ENCODE measurements at places on chromosomes 2 and 18.

DNA sequence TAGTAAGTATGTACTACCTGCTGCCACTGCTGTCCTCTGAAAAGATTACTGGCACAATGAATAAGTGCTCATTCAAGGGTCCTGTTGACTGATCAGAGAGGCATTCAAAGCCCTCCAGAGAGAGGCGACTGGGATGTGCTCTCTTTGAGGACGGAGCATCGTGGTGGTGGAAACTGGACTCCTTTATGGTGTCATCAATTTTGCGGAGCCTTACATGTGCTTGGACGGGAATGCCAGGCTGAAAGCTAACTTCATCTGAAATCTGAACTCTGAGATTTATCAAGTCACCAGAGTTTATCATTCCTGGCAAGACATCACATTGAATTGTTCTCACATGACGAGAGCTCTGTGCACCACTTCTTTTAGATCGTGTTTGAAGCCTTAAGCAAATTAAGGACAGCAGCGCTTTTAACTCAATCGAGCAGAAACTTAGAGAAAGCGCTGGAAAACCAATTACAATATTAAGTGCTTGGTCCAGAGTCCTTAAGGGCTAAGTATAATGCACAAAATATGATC, 138.3 kb downstream of the NCK2 start:
- no peak for DNase-seq

DNA sequence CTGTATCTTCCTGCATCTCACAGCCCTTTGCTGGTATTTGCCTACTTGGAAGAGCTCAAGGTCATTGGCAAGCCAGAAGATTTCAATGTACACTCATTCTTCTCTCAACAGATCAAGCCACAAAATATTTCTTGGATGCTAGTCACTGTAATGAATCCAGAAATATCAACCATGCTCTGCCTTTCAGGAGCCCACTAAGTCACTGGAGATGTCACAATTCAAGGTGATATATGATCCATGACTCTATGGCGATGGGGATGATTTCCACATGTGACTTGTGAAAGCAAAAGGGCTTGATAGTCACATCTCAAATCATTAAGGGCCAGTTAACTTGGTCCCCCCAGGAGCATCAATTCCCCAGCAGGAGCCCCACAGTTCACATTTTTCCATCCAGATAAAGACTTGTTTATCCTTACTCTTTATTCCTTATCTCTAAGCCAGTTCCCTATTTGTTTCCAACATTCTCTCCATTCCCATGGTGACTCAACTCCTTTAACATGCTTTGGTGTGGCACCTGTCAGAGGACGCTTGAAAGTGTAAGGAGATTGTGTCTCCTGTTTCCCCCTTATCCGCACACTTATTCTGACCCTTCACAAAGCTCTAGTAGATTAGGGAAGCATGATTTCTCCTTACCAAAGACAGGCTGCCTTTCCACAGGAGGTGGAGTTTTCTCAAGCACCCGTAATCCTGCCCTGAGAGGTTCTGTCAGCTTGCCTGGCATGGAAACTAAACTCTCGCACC, 15.8 kb downstream of the PKDCC start:
- no peak for DNase-seq

DNA sequence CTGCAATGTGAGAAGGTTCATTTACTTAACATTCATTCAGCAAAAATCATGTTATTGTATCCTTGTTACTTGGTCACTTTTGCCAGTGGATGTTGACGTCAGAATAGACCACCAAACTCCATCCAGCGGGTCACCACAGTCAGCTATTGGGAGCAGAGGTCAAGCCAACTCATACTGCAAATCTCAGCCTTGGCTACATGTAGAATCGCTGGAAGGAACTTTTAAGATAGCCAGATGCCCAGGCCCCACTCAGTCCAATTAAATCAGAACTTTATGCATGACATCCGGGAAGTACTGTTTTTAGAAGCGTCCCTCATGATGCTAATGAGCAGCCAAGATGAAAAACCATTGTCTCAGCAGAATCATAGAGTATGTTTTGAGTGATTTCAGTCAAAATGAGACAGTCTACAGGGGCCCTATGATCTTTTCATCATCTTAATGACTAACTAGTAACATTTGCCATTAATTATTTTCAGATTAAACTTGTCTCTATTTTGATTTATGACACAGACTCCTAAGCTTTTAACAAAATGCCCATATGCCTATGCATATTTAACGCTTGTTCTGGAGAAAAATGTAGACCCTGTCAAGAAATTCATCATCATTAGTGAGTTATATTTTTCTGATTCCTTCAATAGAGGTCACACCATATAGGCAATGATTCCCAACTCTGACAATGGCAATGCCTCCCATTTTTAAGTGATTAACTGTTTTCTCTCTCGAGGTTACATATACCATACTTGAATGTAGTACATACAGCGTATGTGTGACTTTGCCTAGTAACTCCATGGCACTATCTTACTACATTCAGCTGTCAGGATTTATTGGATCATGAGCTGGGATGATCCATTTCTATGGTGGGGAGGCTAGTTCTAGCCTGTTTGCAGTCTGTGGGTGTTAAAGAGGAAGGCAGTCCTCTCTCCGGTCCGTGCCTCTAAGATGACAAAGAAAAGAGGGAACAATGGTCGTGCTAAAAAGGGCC, 63.7 kb upstream of the CCBE1 start:
- no peak for DNase-seq

DNA sequence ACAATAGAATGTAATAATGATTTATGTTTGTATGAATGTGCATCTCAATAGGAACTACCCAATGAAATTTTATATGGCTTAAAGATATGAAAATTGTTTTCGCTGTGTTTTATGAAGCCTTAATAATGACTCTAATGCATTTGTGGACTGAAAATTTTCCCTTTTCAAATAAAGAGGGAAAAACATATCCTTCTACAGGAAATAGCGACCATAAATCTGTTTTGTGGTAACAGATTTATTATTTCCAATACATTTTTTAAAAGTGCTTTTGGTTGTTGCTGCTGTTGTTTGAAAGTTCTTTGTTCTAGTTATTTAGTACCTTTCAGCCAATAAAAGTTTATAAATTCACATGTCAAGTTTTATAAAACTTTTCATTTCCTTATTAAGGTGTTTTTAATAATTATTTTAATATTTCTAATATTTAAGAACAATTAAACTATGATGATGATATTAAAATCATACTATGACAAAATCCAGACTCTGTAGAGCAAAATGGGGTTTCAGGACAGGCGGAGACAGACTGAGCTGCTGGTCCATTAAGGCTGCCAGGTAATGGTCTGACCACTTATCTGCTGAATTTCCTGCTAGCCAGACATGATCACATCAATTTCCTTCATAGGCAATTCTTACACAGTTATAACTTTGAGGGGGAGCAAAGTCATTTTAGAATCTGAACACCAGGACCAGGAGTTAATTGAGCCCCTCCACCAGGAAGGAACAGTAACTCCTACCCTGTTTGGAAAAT, 65.7 kb upstream of the NEUROD1 start:
- DNase-seq = no peak

DNA sequence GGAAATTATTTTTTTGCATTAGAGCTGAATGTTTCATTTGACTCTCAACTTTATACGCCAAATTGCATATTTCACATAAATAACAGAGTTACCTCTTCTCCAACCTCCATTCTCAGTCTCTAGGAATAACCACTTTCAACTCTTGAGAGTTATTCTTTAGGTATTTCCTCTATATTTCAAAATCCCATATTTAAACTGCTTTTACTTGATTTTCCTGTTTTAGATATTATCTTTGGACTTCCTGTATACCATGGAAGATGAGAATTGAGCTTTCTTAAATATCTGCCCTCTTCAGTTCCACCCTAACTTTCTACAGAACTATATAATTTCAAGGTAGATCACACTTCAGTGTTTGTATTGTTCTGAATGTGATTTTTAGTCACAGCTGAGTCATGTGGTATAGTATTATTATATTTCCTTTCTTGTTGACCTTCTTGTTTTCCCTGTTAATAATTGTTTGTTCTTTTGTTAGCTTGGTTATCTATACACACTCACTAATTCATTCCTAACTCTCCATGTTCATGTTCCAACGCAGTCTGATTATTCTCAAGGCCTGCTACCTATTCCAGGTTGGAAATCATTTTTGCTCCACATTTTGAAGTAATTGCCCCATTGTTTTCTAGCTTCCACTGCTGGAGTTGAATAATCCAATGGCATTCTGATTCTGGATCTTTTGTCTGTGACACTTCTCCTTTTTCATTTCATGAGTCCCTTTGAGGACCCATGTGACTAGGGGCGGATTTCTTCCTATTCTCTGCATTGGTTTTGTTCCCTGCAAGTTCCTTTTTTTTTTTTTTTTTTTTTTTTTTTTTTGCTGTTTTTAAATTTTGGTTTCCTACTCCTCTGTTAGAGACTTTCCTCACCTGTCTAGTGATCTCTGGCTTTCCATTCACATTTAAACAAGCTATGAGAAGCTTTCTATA, 156.8 kb upstream of the RBMS1 start:
- no peak for DNase-seq

DNA sequence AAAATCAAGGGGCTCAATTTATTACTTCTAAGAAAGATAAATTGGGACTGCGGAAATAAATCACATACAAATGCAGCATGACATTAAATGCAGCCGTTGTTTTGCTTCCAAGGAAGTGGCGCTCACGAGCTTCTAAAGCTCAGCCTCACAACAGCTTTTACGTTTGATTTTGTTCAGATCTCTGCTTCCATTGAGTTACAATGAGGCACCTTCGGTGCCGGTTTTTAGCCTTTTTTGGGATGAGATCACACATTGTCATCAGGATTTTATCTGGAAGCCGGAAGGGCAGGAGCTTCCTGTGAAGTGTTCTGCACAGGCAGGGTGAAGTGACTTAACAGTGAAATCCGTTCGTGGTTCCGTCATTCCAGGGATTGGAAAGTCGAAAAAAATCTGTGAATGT, 209.8 kb downstream of the DCDC2C start:
- no peak for DNase-seq

DNA sequence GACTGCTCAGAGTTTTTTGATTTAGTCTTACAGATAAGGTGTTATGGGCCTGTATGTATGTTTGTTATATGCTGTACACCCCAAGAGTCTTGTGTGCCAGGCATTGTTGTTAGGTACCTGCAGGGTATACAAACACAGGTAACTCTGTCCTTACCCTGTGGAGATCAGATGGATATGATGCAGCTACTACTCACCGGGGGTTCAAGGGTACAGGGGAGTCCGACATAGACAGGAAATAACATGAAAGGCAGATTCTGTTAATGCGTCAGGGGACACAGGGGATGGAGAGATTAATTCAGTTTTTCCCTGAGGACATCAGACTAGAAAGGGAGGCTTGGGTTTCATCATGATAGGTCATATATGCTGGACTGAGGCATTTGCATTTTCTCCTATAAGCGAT, 31.3 kb downstream of the TRAK2 start:
- DNase-seq = no peak

- DNase-seq = no peak
Observed at GRCh38 chr18:41121116-41121826, 833.8 kb upstream of the PIK3C3 start.

- DNase-seq = no peak
Observed at GRCh38 chr2:178163395-178163794, 30.9 kb upstream of the OSBPL6 start.

DNA sequence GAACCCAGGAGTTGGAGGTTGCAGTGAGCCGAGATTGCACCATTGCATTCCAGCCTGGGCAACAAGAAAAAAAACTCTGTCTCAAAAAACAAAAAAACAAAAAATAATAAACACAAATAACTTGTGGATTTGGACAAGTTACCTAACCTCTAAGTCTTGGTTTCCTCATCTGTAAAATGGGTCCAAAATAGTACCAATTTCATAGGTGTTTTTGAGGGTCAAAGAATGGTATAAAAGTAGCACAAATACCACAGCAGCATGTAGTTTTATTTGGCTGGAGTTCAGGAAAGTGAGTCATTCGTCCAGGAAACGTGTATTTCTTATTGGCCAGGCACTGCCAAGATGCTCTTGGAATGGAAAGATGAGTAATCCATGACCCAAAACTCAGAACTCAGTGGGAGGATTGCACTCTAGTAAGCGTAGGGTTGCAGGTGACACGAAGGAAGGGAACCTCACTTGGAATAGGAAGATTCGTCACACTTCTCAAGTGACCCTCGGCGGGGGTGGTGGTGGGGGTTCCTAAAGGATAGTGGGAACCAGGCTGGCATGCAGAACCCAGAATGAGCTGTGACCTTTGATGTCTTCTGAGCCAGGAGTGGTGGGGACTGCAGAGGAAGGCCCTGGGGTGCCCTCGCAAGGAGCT, 24.4 kb downstream of the GRHL1 start:
- peak; percentile 64 for DNase-seq

DNA sequence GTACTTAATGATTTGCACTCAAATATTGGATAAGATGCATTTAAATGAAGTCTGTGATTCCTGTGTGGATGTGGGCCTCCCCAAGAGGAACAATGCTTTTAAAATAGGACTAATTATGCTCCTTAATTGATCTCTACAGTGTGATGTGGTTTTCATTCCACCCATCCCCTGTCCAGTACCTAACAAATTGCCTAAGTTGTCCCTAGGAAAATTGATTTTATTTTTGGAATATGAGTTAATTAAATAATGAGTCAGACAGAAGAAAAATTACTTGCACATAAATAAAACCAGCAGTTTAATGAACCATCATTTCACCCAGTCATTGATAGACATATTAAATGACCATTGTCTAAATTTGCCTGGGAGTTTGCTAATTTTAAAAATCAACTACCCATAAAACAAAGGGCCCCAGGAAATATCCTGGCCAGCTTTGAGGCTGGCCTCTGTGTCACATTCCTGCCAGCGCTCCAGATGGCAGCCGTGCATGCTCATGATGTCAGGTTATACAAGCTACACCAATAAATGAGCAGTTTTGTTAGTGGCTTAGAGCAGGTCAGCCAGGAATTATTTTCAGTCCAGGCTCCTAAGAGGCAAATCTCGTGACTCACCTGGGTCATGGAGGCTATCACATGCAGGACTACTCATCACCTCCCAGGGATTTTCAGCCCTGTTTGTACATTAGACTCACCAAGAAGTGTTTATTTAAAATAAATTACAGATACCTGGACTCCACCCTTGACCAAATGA, 31.9 kb downstream of the ABHD3 start:
- no peak for DNase-seq

DNA sequence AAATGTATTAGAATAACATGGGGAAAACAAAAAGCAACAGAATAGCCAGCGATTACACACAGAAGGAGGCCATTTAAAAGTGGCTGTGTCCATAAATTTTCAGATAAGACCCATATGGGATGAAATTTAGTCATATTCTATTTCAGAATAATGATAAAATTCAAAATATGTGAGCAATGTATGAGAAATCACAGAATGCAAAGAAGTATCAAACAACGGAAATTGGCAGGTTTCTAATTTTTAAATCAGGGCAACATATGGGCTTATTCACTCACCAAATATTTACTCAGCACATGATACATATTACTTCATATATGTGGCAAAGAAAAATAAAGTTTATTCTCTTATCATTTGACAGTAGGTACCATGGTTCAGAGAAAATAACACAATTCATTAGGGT, 208.5 kb downstream of the GRB14 start:
- no peak for DNase-seq

DNA sequence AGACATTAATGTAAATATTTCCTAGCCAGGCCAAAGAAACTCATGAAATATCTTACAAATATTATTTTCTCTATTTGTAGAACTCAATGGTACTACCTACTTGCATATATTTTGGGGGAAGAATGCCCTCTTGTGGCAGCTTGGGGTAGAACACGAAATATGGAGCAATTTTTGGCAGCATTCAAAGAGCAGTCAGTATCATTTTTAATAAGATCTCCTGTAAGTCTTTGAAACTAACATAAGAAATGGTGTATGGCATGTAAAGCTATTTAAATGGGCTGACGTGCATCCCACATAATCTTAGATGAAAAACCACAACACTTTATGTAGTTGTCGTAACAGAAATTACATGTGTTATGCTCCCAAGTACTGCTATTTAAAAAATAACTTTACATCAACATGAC, 62.3 kb upstream of the CCDC195 start:
- peak; percentile 74 for DNase-seq

All from activated T-cell treated with anti-CD3 and anti-CD28 coated beads, Interleukin-2, amount 50 U/mL, for 48 hours (primary cell).